Activated CD4-positive, alpha-beta T cell treated with anti-CD3 and anti-CD28 coated beads, Interleukin-2, amount 10 ng/mL, durations not matched to agents 24 days and 14 days (primary cell): ENCODE measurements at places on chromosomes 6 and 20. TPM values are rescaled to one million over a fixed set of nuclear protein-coding genes. Genes with fewer than 3 reads are reported as not detected.

- no peak for DNase-seq
These were observed 347.3 kb downstream of the THBS2 start for GRCh38 chr6:168906391-168906790.

DNA sequence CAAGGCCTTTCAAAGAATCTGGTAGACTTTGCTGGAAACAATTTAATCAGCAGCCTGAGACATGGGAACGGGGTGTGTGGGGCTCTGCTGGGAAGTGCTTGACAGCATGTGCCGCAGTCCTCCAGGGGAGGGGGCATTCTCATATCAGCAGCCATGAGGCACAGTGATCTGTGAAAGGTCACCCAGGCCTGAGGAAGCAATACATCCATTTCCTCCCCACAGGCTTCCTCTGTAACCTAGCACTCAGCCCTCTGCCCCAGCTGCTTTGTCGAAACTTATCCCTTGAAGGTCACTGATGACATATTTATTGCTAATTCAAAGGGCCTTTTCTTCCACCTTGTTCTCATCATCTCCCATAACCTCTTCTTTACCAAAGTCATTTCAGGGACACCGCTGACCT is 103.3 kb downstream of the TNFAIP3 start:
- peak; percentile 58 for DNase-seq

GRCh38 chr6:94487371-94487770 is 1068.0 kb upstream of the EPHA7 start:
- no peak for DNase-seq

GRCh38 chr6:6825193-6825784 is 236.8 kb downstream of the LY86 start:
- no peak for DNase-seq

The PRDM1 gene
- 35.9 and 37.4 TPM in 2 replicates for total RNA-seq

GRCh38 chr6:33075568-33076405 is at the start of gene HLA-DPB1:
TSS of gene HLA-DPB1 (plus strand) at chr6:33075990. CDS start at chr6:33076042, 52 bp downstream.
- peak; percentile 85 for DNase-seq

- peak; percentile 90 for DNase-seq
These were observed 5.3 kb downstream of the MMP9 start for GRCh38 chr20:46013829-46014516.

The MAP7 gene
- 1.0 and 1.1 TPM in 2 replicates for total RNA-seq

DNA sequence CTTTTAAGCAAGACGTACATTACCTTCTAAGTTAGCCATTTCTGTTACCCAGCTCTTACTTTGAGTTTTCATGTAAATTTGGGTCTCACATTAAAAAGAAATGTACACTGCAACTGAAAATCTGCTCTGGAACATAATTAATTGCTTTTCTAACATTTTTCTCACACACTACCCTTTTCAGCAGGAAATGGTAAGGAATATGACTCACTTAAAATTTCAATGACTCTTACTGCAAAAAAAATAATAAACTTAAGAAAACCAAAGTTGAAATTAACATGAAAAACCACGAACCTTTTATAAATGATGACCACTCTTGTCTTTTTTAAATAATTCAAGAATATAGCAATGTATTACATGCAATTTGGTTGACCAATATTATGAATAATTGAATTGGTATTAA is 1.3 kb downstream of the CGA start:
- no peak for DNase-seq

- no peak for DNase-seq
These were observed 4.4 kb upstream of the BPIFB6 start for GRCh38 chr20:33026779-33027759.

The F13A1 gene
- total RNA-seq: not detected in 2 replicates

The ZSCAN31 gene
- 0.54 and 0.79 TPM in 2 replicates for total RNA-seq

DNA sequence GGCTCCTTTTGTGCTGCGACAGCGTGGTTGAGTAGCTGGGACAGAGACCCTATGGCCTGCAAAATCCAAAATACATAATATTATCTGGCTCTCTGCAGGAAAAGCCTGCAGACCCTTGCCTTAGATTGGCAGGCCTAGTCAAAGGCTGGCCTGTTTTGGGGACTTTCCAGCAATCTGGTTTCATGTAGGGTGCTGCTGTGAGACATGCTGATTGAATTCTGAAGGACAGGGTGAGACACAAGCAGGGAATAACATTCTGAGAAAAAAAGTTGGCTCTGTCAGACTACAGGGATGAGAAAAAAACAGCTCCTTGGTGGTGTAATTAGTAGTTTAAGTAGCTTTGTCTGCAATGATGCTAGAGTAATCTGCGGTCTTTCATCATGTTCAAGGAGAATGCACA is 402.7 kb upstream of the AGPAT4 start:
- DNase-seq: no peak

The POPDC3 gene
- total RNA-seq: not detected in 2 replicates

The LPA gene
- not detected in 2 replicates for total RNA-seq

The PRSS16 gene
- 0.31 TPM in 1 of 2 replicates, not detected in the other for total RNA-seq

DNA sequence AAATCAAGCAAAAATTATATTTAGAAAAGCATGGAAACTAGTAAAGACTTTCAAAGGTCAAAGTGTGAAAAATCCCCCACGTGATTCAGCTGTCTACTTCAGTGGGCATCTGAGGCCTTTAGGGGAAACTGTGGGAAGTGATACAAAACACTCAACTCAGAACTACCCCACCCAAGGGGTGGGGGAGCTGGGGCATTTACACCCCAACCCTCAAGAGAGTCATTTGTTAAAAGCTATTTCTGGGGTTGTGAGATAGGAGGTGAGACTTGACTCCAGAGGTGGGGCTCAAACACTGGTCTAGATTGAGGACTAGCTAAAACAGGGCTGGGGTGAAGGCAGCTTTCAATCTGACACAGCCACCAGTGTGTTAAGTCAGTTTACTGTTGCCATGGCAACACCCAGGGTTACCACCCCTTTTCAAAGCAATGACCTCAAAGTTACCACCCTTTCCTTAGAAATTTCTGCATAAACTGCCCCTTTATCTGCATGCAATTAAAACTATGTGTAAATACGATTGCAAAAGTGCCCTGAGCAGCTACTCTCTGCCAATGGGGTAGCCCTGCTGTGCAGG is 9.9 kb upstream of the GTSF1L start:
- peak; percentile 78 for DNase-seq

The TMEM14C gene
- total RNA-seq: 65.0 and 67.7 TPM in 2 replicates

GRCh38 chr20:37430778-37431460 is 85.0 kb downstream of the SRC start:
- no peak for DNase-seq

DNA sequence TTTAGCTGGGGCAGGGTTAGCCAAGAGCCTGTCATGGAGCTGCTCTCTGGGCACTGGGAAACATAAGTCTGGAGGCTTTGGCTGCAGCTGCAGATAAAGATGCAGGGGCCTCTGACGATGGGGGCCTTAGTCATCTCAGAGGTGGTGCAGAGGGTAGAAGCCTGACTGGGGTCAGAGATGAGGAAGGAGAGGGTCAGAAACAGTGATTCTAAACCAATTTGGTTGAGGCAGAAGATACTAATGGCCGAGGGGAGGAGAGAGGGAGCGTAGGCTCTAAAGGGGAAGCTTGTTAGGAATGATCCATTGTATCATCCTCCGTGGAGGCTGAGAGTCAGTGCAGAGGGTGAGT is 33.8 kb downstream of the PLEKHG1 start:
- DNase-seq: no peak

GRCh38 chr6:89251170-89251569 is 34.0 kb upstream of the GABRR1 start:
- no peak for DNase-seq

DNA sequence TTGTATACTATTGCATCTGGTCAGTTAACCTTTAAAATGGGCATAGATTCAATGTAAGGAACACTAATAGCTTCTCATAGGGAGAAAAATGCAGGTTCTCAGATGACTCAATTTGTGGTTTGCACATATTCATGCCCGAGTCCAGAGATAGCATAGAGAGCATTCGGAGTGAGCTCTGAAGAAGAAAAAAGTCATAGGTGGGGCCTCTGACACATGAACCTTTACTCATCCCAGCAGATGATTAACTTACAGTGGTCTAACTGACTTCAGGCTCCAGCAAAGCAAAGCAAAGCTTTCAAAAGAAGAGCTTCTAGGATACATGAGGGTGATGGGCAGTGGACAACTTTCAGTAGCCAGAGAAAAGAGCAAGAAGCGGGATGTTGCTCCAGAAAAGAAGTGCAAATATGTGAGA is 55.3 kb upstream of the BTN3A2 start:
- no peak for DNase-seq

GRCh38 chr6:90598192-90598951 is 11.5 kb upstream of the MAP3K7 start:
- DNase-seq: no peak

DNA sequence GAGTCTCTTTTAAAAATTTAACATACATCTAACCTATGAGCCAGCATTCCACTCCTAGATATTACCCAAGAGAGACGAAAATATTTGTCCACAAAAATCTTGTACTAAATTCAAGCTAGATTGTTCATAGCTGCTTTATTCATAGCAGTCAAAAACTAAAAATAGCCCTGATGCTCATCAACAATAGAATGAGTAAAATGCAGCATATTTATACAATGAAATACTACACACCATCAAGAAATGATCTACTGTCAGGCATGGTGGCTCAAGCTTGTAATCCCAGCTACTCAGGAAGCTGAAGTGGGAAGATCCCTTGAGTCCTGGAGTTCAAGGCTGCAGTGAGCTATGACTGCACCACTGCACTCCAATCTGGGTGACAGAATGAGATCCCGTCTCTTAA is 22.0 kb upstream of the SRC start:
- no peak for DNase-seq

The GNAS-AS1 gene
- total RNA-seq: 0.64 and 1.6 TPM in 2 replicates

GRCh38 chr20:54416770-54417169 is 58.6 kb upstream of the DOK5 start:
- DNase-seq: no peak

The SNAP25 gene
- total RNA-seq: 3.0 and 3.6 TPM in 2 replicates

DNA sequence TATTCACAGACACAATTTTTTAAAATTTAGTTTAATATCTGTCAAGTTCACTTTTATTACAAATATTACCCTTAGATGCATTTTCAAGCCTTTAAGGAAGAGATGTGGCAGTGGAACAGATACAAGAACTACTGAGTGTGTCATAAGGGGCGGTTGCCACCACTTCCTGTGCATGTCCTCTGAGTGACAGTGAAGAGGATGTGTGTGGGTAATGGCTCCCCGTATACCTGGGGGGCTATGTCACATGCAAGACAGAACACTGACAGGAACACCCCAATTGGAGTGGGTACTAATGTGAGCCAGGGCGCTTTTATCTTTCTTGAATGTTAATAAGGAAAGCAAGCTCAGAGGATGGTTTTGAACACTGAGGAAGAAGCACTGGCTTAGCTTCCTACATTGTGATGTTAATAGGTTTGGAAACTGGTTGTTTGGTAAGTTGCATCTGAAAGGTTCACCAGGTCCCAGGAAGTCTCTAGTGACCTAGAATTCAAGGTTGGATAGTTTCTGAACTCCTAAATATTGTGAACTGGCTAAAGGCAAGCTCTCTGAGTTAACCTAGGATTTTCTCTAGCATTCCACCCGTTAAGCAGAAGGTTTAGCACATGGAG is 83.4 kb upstream of the ASF1A start:
- DNase-seq: peak; percentile 87

- DNase-seq: peak; percentile 54
These were observed 2.6 kb upstream of the TFAP2C start for GRCh38 chr20:56626367-56627121.

DNA sequence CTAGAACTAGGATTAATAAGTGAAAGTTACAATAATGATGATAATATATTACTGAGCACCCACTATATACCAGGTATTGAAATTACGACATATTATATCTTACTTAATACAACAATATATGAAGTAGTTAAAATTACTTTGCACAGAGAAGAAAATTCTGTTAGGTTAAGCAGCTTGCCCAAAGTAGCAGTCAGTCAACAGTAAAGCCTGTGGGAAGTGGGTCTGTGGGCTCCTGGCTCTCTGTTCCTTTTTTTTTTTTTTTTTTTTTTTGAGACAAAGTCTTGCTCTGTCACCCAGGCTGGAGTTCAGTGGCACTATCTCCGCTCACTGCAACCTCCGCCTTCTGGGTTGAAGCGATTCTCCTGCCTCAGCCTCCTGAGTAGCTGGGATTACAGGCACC is 4.8 kb upstream of the GTF2H4 start:
- no peak for DNase-seq

GRCh38 chr6:35550437-35550836 is 37.7 kb upstream of the TULP1 start:
- DNase-seq: no peak

DNA sequence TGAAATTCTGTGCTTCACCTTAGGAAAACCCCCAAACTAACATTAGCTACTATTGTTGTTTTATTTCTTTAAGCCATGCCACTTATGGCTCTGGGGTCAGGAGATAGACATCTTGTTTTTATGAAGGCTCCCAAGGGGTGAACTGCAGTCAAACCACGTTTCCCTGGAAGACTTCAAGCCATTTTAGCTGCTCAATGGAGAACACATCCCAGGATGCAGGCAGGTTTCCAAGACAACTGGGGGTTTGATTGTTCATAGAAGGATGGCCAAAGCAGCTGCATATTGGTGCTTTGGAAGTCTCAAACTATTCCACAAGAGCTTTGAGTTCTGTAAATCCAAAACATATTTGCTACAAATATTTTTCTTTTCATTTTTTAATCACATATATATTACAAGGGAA is 818.0 kb downstream of the MAFB start:
- no peak for DNase-seq

GRCh38 chr6:131225127-131225526 is 89.9 kb downstream of the AKAP7 start:
- no peak for DNase-seq

The ELMO2 gene
- total RNA-seq: 64.5 and 66.4 TPM in 2 replicates

- no peak for DNase-seq
These were observed 399.5 kb downstream of the QKI start for GRCh38 chr6:163813979-163814493.

- DNase-seq: no peak
These were observed 47.5 kb upstream of the JAG1 start for GRCh38 chr20:10721137-10721896.

DNA sequence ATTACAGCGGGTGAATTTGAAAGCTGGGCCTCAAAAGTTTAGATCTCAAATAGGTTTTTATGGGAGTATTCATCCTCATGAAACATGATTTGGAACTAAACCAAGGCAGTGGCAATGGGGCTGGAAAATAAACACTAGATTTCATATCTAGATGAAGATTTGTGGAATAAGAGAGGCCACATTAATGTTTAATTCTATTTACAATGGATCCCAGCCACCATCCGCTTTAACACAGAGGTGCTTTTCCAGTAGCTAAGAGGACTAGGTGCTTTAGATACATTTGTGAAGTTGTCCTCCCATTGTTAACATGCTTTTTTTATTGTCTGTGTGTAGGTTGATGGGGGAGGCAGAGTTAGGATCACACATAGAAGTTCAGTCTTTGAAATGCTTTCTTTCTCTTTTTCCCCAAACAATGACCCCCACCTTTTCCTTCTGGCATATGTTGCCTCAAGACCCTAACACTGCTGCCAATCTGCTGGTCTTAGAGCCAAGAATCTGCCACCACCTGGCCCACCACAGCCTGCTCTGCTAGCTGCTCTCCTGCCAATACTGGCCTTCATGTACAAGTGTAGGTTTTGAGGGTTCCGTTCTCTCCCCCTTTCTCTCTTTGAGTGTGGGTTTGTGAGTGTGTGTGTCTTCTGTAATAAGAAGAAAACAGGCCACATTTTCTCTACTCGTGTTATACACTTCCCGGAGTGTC is 27.8 kb upstream of the GFRAL start:
- no peak for DNase-seq

The CSE1L gene
- 135 and 136 TPM in 2 replicates for total RNA-seq
